Activated CD8-positive, alpha-beta T cell treated with anti-CD3 and anti-CD28 coated beads, Interleukin-2, amount 10 ng/mL, durations not matched to agents 7 days and 5 days (primary cell): ENCODE measurements at places on chromosomes 11 and 22.
A peak's percentile ranks its signal among the peaks of the same experiment; 100 is the strongest.

DNA sequence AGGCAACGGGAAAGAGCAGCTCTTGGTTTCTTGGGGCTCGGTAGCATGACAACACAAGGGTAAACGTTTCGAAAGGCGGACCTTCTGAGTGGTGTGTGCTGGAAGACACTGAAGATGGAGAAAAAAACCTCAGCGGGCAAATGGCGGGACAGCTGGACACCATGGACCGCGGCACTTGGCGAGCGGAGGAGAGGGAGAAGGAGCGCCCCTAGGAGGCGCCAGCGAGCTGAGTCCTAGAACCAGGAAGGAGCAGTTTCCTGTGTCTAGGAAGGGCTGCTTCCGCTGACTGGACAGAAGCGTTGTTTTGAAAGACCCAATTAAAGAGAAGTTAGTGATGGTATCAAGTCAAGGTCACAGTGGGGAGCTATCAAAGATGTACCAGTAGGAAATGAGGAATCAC, 44.0 kb upstream of the OPCML start:
- no peaks in the 10 kb centered on the region for H3K36me3 ChIP-seq
- H3K27me3 ChIP-seq: no peaks in the 10 kb centered on the region
- H3K27ac ChIP-seq: no peak overlapping the region
- no peaks in the 10 kb centered on the region for H3K4me1 ChIP-seq
- no peak overlapping the region for H3K4me3 ChIP-seq
- DNase-seq: no peak

- H3K27ac ChIP-seq: no peak overlapping the region
- peaks cover 57% of the 10 kb centered on the region for H3K4me1 ChIP-seq
- H3K36me3 ChIP-seq: no peaks in the 10 kb centered on the region
- DNase-seq: peak; percentile 46
- H3K27me3 ChIP-seq: no peaks in the 10 kb centered on the region
Measured at GRCh38 chr11:122633219-122633829, 22.2 kb upstream of the UBASH3B start.

- no peak overlapping the region for H3K4me3 ChIP-seq
- H3K27ac ChIP-seq: no peak overlapping the region
- no peak for DNase-seq
- H3K36me3 ChIP-seq: no peaks in the 10 kb centered on the region
Measured at GRCh38 chr11:8384199-8384821, 120.6 kb upstream of the LMO1 start.

DNA sequence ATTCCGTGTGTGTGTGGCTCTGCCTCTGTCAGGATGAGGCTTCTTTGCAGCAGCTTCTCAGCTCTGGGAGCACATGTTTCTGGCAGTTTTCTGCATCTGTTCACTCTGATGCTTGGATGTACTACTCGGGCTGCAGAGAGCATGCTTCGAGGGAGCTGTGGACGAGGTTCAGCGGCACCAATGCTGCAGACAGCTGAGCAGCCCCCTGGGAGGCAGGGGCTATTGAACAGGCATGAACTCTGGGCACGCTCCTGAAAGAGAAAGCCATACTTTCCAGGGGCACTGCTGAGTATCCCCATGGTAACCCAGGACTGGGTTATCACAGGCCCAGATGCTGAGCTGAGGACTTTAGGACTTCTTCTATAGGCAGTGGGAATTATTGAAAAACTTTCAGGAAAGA, 33.8 kb downstream of the ADAMTS8 start:
- no peak for DNase-seq
- H3K36me3 ChIP-seq: no peaks in the 10 kb centered on the region
- H3K27me3 ChIP-seq: peaks cover 19% of the 10 kb centered on the region
- no peak overlapping the region for H3K4me3 ChIP-seq
- H3K4me1 ChIP-seq: peaks cover 8% of the 10 kb centered on the region
- H3K27ac ChIP-seq: no peak overlapping the region

DNA sequence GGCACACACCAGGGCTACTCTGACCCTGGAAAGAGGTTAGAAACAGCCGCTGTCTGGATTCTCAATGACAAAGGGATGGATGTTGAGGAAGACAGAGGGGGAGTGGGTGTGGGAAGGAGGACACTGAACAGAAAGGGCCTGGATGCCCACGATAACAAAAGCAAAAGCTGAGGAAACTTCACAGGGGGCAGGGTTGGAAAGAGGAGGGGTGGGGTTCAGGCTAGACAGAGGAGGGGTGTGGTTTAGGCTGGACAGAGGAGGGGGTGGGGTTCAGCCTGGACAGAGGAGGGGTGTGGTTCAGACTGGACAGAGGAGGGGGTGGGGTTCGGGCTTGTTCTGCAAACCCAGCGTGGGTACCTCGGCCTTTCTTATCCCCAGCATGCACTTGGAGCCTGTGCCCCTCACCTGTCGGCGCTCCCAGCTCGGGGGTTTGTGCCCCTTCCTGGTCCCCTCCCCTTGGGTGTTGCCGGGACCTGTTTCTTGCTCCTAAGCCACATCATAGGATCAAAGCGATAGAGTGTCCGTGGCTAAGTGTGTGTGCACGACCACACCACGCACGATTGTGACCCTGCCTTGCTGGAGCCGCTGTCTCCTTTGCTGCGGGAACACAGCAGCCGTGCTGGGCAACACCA, 75.6 kb downstream of the BRD1 start:
- no peak overlapping the region for H3K27ac ChIP-seq
- no peak for DNase-seq
- peaks cover 3% of the 10 kb centered on the region for H3K36me3 ChIP-seq
